ENCODE measurements at places on chromosomes 2 and 18.

- DNase-seq: no peak
These were observed 8.4 kb downstream of the FHL2 start for GRCh38 chr2:105390454-105390853.

- no peak for DNase-seq
These were observed 15.8 kb downstream of the M1AP start for GRCh38 chr2:74632209-74632938.

DNA sequence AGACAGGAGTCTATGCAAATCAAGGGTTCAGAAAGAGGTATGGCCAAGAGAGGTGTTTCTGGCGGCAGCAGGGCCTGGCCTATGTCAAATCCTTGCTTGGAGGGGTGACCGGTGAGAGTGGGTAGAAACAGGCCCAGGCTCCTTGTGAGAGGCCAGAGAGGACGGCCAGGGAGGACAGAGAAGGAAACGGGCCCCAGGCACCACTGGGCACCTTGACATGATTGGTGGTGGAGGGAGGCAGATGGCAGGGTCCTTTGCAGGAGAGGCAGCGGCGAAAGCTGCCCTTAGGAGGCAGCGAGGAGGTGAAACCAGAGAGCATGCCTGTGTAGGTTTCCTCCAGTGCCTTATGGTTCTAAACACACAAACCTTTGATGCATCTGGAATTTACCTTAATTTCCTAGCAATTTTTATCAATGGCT is 6.2 kb downstream of the RAMP1 start:
- DNase-seq: no peak

- DNase-seq: no peak
These were observed 35.9 kb downstream of the ZNF385B start for GRCh38 chr2:179825494-179825893.

DNA sequence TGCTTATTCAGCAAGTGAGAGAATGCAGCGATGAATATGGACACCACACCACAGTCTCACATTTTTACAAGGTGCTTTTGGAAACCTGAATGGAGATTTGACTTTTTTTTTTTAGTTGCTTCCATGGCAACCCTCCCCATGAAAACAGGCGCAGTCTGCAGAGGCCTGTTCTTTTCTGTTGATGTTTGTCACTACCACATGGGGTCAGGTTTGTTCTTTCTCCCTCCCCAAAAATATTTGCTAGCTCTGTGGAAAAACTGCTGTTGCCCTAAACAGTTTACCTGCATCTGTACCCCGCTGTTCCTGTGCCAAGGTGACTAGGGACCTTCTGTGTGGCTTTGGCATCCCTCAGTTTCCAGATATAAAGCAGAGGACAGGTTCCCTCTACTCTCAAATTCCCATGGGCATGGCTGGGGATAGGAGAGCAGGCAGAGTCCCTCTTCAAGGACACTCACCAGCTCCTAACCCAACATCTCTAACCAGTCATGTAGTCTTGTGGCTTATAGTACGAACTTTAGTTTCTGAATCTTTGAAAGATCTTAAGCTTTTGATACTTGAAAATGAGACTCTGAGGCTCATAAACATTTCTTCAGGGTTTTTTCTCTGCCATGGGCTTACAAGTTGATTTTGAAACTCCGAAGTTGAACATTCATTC is 14.7 kb upstream of the MAPRE2 start:
- no peak for DNase-seq

- DNase-seq: no peak
These were observed 31.6 kb upstream of the GMCL1 start for GRCh38 chr2:69797836-69798289.

All from head of caudate nucleus (tissue), 42 donors.